ENCODE measurements at places on chromosomes 4 and X.

GRCh38 chrX:71178908-71179307 is 34.3 kb downstream of the NLGN3 start:
- peak; percentile 22 for DNase-seq

DNA sequence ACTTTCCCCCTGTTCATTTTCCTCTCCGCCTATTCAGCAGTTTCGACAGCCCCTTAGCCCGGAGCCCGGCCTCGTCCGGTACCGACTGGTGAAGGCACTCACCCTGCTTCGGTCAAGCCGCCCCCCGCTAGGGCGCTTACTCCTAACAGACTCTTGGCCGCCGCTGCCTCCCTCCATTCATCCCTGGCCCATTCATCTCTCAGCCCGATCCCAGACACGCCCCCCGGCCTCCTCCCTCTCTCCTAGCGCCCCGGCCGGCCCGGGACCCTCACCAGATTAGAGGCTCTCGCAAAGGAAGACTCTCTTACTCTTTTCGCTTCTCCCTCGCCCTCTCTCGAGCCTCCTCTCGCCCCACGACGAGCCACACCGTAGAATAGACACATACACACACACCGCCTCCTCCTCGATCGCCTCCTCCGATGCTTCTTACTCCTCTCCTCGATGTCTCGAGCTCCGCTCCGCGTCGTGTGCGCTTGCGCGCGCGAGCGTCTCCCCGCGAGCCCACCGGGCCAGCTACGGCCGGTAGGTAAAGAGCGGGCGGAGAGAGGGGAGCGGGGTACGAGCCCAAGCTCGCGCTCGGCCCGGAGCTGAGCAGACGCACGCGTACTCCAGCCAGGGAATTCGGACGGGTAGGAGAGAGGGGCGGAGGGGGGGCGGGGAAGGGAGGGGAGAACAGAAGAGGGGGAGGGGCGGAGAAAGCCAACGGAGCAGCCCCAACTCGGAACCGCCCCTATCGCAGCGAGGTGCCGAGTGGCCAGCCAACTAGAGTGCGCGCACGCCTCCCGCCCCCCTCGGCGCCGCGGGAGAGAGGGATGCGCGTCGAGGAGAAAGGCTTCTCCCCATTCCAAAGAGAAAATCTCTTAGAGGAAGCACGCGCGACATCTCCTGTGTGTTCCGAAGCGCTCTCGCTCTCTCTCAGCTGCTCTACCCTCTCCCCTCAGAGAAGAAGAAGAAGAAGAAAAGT is at the start of gene WNK3:
Gene WNK3, minus strand, starts transcription at position 633 of the 964 bp plus-strand sequence.
- peak; percentile 1 for DNase-seq

DNA sequence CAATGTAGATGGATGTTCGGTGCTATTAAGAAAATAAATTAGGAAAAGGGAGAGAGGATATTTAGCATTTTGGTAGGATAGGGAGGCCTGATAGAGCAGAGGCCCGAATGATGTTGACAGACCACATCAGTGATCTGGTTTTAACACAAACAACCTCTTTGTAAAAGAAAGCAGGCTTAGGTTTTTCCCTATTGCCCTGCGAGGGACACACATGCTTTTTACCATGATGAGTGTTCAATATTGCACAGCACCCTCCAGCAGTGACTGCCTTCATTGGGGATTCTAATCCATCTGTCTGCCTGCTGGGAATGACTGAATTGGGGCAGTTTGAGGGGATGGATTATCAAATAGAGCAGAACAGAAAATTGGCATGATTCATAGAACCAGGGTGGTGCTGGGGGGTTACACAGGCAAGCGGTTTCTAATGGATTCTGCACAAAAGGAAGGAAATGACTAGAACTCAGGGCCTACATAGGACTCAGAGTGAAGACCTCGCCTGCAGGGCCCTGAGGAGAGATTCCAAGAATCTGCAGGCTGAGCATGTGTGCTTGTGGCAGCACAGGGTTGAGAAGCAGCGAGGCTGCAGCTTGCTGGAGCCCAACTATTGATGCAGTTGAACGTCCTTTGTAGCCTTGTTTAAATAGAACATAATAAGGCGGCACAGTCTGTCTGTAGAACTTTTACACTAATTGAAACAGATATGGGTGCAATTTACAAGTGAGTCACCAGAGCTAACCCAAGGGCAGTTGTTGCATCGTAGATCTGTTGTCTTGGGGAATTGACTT is 58.0 kb downstream of the RHOH start:
- peak; percentile 43 for DNase-seq

DNA sequence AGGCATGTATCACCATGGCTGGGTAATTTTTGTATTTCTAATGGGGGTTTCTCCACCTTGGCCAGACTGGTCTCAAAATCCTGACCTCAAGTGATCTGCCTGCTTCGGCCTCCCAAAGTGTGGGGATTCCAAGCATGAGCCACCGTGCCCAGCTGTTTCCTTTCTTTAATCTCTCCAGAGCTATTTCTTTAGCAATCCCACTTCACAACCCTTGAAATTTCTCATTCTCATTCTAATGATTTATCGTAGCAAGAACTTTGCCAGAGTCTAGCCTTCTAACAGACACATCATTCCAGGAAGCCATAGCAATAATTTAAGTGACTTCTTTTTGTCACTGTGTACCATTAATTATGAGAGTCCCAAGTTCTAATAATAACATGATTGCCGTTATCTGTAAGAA is 68.6 kb downstream of the RXFP1 start:
- DNase-seq, result no peak

DNA sequence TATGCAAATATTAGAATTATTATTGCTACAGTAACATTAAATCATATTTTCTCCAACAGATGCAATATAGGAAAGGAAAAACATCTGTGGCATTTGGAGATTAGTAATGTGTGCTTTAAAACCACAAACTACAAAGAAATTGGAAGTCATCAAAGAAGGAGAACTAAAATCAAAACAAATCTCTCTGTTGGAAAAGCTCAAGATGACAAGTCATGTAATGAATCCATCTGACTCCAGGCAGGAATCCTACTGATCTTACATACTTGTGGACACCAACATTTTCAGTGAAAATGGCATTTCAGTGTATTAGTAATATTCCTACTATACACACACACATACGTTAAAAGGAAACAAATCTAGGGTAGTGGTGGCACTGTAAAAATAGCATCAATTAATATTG is 98.2 kb downstream of the SLC39A8 start:
- no peak for DNase-seq

DNA sequence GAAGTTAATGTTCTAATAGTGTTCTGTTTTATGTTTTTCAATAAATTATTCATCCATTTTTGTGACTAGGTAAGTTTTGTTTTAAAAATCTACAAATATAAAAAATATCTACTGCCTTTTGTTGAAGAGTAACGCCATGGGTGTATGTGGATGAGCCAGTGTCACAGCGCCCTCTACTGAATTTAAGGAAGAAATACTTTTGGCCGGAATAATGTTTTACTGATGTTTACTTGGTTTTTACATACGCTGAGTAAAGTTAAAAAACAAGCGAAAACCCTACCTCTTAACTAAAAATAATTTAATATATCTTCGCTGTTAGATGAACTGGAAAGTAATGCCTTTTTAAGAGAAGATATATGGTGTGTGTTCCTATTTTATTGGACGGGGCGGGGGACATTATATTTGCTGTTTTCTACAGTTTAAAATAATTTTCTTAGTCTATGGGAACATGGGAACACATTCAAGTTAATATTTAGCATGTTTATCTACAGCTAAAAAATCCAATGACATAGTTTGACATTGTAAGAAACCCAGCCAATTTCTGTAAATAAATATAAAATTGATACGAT is 86.1 kb downstream of the CPE start:
- DNase-seq, result peak; percentile 56

- no peak for DNase-seq
Measured at GRCh38 chrX:73977542-73978169, 326.3 kb upstream of the ZCCHC13 start.

- DNase-seq, result no peak
Measured at GRCh38 chr4:156939801-156940200, 31.8 kb downstream of the PDGFC start.

- no peak for DNase-seq
Measured at GRCh38 chr4:139282065-139282720, 2.2 kb upstream of the MGARP start.

DNA sequence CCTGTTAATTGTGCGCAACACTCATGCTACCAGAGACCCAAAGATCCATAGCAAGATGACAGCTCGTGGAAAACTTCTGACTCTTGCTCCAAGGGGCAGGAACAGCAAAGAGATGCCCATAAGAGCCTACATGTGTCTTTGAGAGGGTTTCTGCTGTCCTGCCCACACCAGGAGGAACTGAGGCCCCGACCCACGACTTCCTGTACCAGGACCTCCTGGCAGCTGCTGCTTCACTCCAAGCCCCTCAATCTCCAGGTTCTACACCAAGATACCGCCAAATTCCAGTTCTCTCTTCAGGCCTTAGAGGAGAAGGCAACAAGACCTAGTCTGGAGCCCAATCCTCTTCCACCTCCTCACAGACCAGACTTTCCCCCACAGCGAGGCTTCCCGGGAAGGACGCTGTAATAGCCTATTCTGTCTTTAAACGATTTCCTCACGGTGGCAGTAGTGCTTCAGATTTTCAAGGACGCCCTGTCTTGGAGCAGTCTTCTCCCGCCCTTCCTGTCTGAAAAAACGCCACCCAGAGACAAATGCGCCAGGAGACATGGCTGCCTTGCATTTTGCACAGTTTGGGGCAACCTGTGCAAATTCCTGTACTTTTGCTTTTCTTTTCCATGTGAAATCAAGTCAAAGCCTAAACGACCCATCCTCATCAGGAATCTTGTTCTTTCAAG is 230.2 kb upstream of the STK26 start:
- DNase-seq, result no peak

- DNase-seq, result no peak
Measured at GRCh38 chr4:137956256-137956655, 285.9 kb downstream of the SLC7A11 start.

- no peak for DNase-seq
Measured at GRCh38 chr4:38647101-38647819, 16.7 kb upstream of the KLF3 start.

- DNase-seq, result no peak
Measured at GRCh38 chr4:188573104-188573503, 433.9 kb downstream of the TRIML1 start.

DNA sequence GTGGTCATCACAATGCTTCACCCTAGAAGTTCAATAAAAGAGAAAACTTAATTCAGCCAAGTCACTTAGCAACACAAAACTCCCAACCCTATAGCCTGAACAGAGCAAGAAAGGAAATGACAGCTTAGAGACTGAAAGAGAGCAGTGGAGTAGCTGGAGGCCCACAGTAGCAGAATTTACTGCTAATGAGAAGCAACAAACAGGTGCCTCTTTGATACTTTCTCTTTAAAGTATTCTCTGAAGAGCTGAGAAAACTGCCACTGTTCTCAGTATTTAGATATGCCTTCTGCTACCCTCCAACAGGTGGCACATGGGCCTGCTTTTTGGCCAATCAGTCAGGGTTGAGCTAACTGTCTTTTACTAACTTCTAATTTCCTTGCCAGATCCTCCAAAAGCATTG is 240.0 kb downstream of the GPC3 start:
- no peak for DNase-seq

DNA sequence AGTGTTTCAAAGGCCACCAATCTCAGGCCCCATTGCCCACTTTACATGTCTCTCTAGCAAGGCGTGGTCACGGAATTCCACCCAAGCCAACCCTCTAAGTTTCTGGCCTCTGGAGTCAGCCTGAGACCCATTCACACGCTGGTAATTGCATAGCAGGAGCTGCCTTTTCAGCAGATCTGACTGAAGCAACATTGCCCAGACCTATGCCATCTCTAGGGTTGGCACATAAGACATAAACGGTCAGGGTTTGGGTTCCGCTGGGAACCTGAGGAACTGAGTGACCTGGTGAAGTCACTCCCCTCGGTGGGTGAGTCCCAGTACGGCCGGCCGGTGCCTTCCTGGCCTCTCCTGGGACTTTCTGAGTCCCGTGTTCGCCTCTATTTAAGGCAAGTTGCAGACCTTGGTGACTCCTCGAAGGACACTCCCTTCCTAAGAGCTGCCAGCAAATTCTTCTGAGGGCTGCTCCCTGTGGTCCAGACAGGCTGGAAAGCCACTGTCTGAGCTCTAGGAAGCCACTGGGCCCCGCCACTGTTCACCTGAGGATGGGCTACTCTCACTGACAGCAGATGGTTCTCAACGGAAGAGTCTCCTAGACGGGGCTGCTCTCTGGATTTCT is 15.9 kb downstream of the CTAG1A start:
- no peak for DNase-seq

- DNase-seq, result peak; percentile 99
Measured at GRCh38 chr4:127965062-127965802, at the start of the genes ABHD18 and MFSD8. ABHD18 (plus strand) TSS chr4:127965406; CDS start chr4:127982956, 17,550 bp downstream. MFSD8 (minus strand) TSS chr4:127965173; CDS start chr4:127965133, 40 bp downstream.

GRCh38 chr4:15906020-15906443 is 32.5 kb downstream of the FGFBP1 start:
- DNase-seq, result no peak

- DNase-seq, result no peak
Measured at GRCh38 chr4:64935469-64936001, 526.3 kb upstream of the TECRL start.

GRCh38 chr4:82293304-82293703 is 80.5 kb downstream of the HNRNPD start:
- DNase-seq, result no peak

DNA sequence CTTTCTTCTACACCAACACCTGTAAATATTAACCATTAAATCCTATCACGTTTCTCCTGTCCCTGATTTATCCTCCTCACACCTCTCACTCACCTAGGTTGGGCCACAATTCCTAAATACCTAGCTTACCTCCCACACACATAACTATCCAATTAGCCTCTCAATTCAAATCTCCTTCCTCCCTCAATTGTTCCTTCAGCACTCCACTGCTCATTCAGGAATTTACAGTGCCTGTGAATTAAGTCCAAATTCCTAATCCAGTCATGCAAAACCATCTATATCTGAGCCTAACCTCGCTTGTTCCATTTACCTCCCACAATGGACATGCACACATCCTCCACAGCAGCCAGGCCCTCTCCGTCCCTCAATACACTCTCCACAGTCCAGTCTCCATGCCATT is 17.5 kb downstream of the ANXA5 start:
- no peak for DNase-seq

DNA sequence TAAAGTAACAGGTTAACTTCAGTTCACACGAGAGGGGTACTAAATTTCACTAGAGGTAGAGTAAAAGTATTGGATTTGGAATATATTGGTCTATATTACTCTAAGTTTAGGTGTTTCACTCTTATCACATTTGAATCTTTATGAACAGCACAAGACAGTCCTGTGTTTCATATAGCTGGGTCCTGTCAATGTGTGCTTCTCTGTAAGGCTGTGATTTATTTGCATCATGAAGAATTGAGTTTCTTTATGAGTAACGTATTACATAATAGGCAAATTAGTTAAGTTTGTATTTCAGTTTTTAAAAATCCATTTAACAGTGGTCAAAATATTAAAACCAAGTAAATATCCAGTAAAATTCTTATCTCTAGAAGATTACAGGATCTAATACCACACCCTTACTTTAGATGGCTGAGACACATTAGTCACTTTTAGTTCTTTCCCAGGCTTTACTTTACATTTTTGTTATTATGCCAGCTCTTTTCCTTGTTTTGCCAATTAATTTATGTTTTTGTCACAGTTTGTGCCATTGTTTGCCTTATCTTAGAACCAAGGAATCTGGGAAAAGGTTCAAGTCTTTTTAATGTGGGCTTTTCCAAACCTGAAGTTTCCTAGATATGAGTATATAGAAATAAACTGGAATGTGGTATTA is 32.1 kb downstream of the NUDT6 start:
- DNase-seq, result no peak

GRCh38 chrX:13747836-13748235 is 13.3 kb downstream of the OFD1 start:
- DNase-seq, result peak; percentile 41

- no peak for DNase-seq
Measured at GRCh38 chr4:141124224-141124623, 9.0 kb downstream of the RNF150 start.

Measured in T-helper 2 cell (primary cell).